EH (cell line): ENCODE measurements at places on chromosomes 1 and 21.

GRCh38 chr1:233606813-233607212 lies 7.1 kb upstream of the KCNK1 start:
- DNase-seq: no peak

DNA sequence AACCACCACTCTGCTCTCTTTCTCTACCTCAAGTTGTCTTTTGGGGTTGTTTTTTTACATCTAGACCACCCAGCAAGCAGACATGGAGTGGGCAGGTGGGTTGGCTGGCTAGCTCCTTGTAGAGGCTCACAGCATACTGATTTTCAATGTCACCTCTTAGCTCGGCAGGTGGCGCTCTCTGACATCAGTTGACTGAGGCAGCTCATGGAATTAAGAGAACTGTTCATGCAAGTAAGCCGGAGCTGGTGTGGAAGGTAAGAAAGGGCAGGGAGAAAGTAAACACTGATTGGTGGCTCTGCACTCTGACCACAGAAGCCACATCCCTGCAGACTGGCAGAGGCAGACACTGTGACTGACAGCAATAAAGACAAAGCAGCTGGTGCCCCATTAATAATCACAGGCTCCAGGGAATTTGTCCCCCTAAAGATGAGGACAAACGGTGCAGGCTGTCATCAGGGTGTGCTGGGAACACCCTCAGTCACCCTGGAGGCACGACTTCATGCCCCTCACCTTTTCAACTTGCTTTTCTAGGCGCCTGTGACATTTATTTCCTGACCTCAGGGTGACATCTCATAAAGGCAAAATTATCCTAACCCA lies 226.8 kb downstream of the LMX1A start:
- peak; percentile 44 for DNase-seq

DNA sequence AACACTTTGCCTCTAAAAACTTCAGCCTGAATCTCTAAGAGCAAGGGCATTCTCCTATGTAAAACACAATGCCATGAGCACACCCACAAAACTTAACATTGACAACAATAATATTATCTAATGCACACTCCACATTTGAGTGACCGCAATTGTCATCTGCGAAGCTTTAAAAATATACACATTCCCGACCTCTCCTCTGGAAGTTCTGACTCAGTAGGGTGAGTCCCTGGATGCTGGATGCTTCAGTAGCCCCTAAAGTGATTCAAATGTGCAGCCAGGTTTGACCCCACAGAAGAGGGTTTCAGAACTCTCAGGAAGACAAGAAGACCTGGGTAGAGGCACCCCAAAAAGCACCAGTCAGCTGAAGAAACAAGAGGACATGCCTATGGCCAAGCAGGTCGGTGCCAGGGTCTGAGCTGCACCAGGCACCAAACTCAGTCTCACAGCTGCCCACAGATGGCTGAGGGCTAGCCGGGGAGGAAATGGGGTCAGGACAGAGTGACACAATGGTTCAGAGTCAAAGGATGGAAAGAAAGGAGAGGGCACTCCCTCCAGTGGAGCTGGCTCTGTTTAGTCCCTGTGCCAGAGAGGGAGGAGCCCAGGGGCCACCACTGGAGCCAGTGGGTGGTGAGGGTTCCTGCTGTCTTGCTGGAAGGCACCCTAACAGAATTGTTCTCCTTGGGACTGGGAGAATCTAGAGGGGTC lies 17.4 kb downstream of the PIK3C2B start:
- DNase-seq: no peak

DNA sequence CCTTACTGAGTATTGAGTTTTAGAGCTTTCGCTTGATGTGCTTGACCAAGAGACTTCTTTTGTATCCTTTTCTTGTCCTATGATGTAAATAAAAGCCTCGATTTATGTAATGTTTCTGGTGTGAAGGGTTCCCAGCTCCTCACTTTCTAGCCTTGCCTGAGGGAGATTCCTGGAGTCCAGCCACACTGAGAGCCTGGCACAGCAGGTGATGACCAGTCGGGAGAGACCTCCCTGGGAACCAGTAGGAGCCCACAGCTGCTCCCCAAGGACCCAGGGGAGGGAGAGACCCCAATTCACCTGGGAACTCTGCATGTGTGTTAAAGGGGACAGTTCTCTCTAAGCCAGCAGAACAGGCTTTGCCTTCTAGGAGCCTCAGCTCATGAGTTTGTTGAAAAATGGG lies 8.9 kb downstream of the C1orf115 start:
- no peak for DNase-seq

GRCh38 chr21:24183077-24183476 lies 1424.2 kb downstream of the MRPL39 start:
- no peak for DNase-seq

DNA sequence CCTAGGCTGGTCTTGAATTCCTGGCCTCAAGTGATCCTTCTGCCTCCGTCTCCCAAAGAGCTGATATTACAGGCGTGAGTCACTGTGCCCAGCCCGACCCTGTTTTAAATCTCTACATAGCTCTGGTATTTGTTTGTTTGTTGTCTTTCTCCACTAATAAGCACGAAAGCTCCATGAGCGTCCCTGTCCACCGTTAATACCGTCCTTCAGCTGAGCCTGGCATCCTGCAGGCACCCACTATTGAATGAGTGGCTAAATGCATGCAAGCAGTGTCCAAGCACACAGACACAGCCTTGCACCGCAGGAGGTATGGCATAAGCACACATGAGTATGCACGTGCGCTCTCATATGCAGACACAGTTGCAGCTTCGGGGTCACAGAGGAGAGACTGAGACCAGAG lies 4.5 kb upstream of the COL16A1 start:
- DNase-seq: peak; percentile 69
